SIG-M5 (cell line): ENCODE measurements at places on chromosomes 16 and 17.
A peak's percentile ranks its signal among the peaks of the same experiment; 100 is the strongest.

GRCh38 chr17:82561429-82562035 is 42.0 kb downstream of the FOXK2 start:
- DNase-seq: no peak

DNA sequence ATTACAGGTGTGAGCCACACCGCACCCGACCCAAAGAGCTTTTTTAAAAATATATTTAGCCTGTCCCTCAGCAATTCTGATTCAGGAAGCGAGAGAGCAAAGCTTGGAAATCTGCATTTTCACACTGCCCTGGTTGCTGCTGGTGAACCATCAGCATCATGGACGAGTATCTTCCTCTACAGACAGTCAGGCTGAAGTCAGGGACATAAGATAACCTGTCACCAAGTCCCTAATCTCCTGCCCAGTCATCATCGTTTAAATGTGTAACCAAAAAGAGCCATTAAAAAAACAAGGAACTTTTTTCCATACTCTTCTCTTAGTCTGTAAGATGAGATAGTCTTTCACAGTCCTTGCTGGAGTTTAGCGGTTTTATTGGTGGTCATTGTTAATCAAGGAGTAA is 6.7 kb downstream of the PMM2 start:
- DNase-seq: no peak

DNA sequence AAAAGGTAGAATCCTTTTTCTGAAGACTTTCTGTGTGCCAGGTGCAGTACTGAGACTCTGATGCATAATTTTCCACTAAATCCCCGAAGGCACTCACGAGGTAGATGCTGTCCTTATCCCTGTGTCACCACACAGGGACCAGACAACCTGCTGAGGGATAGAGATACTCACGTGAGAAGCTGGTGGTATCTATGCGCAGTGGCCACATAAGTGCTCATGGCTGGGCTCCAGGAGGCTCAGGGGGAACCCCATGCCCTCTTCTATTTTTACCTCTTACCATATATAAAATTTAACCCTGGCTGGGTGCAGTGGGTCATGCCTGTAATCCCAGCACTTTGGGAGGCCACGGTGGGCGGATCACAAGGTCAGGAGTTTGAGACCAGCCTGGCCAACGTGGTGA is 38.3 kb downstream of the NT5M start:
- DNase-seq: no peak

DNA sequence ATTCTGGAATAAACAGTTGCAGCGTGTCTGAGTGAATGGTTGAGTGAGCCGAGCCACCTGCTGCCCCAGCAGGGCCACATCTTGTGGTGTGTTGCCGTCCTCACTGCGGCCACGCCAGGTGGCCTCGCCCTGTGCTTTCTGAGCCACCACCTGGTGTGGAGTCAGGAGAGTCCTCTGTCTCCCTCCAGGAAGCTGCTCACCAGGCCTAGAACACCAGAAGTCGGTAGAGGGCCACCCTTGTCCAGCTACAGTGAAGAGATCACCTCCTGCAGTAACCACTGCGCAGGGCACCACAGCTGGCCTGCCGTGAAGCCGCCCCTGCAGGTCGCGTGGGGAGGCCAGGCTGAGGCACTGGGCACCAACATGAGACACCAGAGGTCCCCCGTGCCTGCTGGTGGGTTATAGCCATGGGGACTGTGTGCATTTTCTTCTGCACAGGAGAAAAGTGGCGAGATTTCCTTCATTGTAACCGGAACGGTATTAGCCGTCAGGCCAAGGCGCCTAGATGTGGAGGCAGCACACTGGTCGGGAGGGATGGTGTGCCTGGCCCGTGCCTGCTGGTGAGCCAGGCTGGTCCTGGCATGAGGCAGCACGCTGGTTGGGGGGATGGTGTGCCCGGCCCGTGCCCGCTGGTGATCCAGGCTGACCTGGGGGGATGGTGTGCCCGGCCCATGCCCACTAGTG is 28.9 kb upstream of the FOXK2 start:
- DNase-seq: no peak

GRCh38 chr16:68548947-68549346 is 9.9 kb downstream of the ZFP90 start:
- DNase-seq: no peak

DNA sequence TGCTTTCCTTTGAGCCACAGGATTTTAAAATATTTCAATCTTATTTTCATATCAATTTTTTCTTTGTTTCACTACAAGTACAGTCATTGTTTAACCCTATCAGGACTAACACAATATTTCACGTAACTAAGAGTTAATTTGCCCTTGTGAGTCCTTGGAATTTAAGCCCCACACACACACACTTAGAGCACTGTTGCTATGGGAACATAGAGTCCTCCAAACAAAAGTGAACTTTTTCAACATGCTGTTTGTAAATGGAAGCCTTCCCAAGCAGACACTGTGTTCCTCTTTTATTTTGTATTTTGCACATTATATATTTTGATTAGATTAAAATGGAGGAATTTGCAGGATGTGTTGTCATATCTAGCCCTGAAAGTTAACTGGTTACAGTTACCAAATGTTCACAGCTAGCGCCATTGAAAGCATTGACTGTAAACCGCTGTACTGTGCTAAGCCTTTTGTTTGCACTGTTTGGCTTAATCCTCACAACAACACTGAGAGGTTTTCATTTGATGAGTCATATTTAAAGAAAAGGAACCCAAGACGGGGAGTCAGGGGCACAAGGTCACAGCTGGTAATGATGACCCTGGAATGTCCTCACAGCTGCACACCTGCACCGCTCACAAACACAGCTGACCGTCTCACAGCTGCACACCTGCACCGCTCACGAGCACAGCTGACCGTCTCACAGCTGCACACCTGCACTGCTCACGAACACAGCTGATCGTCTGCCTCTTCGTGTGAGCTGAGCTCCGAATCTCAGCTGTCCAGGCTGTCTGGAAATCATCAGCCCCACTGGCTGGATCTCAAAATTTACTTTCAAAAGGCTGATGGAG is 6.3 kb downstream of the HSBP1 start:
- DNase-seq: no peak

GRCh38 chr16:4682616-4683254 is 10.6 kb upstream of the NUDT16L1 start:
- DNase-seq: no peak

GRCh38 chr16:13633391-13633861 is 286.5 kb upstream of the ERCC4 start:
- DNase-seq: no peak

DNA sequence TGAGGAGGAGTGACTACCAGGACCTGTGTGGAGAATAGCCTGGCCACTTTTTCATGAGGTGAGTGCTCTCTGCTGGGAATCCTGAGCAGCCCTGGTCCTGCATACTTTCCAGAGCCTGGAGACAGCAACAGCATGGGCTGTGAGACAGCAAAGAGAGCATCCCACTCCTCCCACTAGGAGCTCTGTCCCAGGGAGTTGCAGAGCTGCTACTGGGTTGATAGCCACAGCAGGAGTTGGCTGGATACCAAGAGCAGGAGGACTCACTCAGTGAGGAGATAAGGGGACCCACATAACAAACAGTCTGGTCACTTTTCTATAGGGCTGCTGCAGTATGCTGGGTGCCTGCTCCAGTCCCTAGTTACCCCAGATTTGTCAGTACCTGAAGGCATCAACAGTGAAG is 439.3 kb upstream of the CDH8 start:
- no peak for DNase-seq

GRCh38 chr17:70493277-70493874 is 324.0 kb downstream of the KCNJ2 start:
- no peak for DNase-seq

DNA sequence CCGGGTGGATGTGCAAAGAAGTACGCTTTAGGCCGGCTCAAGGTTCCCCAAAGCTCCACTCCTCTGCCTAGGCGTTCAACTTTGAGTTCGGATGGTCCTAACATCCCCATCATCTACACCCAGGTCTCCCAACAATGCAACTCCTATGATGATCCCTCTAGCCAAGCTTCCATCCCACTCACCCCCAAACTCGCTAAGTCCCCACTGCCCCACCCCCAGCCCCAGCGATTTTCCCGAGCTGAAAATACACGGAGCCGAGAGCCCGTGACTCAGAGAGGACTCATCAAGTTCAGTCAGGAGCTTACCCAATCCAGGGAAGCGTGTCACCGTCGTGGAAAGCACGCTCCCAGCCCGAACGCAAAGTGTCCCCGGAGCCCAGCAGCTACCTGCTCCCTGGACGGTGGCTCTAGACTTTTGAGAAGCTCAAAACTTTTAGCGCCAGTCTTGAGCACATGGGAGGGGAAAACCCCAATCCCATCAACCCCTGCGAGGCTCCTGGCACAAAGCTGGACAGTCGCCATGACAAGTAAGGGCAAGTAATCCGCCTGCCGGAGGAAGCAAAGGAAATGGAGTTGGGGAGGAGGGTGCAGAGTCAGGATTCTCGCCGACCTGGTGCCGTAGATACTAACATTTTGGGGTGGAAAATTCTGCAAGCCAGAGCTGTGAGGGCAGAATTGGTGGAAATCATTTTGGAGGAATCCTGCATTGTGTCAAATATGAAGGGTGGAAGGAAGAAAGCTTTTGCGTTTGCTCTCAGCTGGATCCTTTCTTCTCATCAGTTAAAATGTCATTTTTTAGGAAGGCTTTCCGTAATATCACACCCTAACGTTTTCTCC is at the start of gene TP53:
Gene TP53 (minus strand): TSS at position 419 of the 836 bp plus-strand sequence. CDS start 10,896 bp downstream, outside the sequence.
- peak; percentile 71 for DNase-seq

DNA sequence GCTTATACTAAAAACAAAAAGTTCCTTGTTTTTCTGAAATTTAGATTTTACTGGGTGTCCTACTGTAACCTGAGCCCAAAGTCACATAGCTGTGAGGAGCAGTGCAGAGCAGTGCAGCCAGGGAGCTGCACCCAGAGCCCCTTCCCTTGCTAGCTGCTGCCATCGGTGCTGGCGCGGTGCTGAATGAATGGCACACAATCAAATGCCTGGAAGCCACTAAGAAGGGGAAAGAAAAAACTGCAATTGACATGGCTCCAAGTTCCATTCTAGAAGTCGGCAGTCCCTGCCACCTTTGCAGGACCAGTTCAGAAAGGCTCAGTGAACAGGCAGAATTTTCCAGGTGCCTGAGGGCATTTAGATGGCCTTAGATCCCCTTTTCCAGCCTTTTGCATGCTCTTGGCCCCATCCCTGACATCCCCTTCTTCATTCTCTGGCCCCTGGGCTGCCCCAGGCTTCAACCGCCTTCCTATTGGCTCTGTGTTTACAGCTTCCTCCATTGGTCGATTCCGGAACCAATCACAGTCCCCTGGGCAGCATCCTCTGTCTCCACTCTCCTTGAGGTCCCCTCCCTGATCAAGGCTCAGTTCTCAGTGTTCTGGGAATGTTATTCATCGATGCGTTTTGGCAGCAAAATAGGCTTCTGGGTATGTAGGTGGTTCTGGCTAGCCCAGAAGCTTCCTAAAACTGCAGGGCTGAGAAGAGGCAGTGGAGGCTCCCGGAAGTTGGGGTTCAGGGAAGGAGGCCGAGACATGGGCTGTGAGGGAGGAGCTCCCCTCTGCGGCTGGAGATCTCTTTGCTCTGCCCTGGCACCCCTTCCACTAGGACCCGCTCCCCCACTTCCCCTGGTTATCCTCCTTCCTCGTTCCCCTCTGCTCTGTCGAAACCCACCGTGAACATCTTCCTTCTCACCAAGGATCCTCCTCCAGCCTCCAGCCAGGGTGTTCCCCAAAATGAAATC is 37.9 kb downstream of the ATP2C2 start:
- DNase-seq: no peak

- no peak for DNase-seq
Measured at GRCh38 chr17:78641243-78641642, 64.0 kb upstream of the DNAH17 start.

GRCh38 chr16:20611350-20611902 is 35.3 kb upstream of the ACSM2B start:
- no peak for DNase-seq

DNA sequence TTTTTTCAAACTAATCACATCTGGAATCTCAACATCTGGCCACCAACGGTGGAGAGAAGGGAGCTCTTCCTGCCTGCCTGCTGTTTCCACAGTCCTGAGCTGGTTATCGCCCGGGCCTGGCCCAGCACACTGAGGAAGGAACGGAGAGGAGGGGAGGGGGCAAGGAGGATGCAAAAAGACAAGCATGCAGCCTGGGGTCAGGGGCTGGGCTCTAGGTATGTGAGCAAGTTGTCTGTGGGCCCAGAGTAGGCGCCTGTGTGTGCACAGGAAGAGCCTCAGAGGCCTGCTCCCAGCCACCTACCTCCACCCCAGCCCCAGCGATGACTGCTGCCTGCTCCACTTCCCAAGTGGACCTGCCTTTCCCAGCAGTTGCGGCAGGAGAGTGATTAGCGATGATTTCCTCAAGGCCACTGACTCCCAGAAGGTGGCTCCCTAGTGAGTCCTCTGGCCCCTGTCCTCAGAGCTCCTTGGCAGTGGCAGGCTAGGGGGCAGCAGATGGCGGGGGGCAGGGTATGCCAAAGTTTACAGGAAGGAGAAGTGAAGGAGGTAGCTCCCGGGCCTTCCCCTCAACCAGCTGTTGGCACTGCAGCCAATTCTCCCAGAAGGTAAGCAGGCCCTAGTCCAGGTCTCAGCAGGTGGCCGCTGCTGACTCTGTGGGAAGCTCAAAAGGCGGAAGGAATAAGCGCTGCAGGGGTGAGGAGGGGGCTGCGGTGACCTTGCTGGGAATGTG is 27.0 kb upstream of the RASD1 start:
- DNase-seq: no peak

DNA sequence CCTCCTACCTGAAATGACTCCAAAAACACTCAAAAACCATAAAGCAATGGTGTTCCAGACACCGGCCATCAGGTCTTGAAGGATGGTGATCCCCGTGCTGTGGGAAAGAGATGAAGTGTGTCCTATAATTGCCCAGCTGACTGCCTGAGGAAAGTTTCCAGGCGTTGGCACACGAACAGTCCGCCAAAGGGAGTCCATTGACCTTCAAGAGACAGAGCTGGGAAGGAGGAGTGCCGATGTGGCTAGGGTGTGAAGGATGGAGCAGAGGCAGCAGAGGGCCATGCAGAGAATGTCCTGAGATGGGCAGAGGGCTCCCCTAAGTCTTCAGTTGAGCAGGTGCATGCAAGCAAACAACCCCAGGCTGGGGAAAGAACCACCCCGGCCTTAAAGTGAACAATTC is 11.9 kb upstream of the NUBP1 start:
- DNase-seq: no peak

DNA sequence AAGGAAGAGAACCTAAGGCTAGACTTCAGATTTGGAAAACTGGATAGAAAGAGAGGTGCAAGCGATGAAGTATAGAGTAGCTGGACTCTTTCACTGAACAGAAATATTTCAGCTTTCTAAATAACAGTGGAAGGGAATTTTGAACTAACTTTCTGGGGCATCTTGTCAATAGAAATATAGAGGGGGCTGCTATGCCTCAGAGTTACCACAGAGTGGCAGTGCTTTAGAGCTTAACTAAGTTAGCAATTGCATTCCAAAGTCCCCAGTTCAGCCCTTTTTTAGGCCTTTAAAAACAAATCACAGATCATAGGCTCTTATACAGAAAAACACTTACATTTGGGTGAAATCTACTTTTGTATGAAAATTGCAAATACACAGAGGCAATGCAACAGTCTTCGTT is 154.2 kb upstream of the CDH8 start:
- DNase-seq: no peak
